ENCODE measurements at places on chromosomes 7 and 10.

GRCh38 chr7:44224080-44224973, 23.5 kb downstream of the YKT6 start:
- DNase-seq, result no peak

GRCh38 chr7:27149842-27150567, 2.4 kb downstream of the HOXA3 start:
- DNase-seq, result no peak

- DNase-seq, result no peak
These were observed 48.5 kb downstream of the RASGEF1A start for GRCh38 chr10:43218206-43218950.

DNA sequence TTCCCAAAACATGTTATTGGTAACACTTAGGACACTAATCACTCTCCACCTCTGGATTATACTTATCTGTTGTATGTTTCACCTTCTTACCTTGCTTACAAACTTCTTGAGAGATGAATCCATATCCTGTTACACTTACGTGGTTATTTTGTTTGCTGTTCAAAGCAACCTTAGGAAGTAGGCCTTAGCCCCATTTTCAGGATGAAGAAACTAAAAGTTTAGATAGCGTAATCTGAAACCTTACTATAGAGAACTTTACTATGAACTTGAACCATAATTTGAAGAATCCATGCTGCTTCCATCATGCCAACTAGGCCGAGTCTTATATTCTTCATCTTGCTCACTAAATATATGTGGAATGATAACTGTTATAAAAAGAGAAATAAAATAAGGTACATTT, 4.6 kb downstream of the TES start:
- DNase-seq, result no peak

DNA sequence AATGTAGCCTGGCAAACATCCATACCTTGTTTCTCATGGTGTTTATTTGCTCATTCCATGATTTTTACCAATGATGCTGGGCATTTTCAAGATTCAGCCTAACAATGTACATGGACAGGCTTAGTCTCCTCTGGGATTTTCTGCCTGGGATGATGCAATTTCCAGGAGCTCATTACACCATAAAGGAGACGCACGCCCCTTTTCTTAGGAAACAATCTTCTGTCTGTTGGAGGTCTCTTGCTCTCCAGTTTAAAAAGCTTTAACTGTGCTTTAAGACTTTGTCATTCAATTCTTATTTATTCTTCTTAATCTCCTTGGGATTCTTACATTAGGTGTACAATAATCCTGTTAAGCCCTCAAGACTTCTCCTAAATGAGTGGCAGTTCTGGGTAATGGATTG, 150.3 kb upstream of the NRP1 start:
- DNase-seq, result no peak

DNA sequence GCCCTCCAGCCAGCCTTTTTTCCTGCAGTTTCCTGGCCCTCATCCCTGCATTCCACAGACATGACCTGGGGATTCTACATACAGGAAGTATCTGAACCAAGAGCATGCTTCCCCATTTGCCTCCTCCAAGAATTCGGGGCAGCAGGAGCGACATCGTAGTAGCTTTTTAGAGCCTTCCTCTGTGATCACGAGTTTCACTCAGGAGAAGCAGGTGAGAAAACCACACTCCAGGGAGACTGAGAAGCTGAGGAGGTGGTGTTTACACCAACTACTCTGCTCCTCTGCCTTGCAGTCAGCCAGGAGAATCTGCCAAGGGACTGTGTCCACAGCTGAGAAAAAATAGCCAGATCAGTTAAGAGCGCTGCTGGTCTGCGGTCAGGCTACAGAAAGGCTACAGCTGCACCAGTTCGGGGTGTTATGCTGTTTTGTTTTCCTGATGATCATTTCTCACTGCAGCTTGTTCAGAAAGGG, 54.1 kb downstream of the HSPA12A start:
- DNase-seq, result no peak
